ENCODE measurements at places on chromosomes 12 and 14.

DNA sequence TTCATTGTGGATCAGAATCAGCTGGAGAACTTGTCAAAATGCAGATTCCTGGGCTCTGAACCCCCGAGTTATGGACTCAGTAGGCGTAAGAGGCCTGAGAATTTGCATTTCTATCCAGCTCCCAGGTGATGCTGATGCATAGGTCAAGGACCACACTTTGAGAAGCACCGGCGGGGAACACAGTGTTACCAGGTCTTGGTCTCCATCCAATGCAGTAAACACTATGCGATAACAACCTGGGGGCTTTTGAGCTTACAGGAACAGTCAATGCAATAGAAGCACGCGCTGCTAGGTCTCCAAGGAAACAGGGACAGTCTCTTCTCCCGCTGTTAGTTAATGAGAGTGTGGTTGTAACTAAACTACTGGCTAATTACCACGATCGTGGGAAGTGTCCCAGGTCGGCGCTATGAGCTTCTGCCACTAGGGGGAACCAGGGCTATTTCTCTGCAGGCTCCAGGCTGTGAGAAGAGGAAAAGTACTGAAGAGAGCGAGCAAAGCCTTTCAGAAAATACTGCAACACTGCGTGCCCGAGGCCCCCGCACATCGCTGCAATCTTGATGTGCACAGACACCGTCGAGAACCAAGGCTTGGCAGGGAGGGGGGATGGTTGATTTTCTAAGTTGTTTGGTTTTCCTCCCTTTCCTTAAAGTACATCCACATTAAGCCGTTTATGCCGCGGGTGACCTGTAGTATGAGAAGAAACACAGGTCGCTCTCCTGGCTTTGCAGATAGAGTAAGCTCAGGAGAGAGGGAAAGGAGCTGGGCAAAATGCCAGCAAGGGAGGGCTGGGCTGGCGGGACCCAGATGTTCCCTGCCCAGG lies 52.0 kb upstream of the KCNA1 start:
- peak; percentile 39 for DNase-seq
- peaks cover 3% of the 10 kb centered on the region for H3K4me1 ChIP-seq

DNA sequence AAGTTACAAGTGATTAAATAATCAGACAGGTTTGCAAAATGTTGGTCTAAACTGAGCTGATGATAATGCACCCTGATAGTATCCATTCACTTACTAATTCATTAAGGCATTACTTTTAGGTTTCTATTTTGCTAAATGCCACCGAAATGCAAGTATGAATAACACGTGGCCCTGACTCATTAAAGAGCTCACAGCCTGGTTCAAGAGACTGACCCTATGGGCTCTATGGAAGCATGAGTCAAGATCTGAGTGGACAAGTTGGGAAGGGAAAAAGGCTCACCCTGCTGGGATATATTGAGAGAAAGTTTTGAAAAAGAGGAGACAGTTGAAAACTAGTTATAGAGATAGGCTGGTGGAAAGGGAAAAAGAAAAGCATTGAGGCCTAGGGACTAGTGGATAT lies 14.8 kb upstream of the LRRC9 start:
- H3K4me3 ChIP-seq = no peak overlapping the region
- no peak overlapping the region for H3K27ac ChIP-seq
- no peaks in the 10 kb centered on the region for H3K4me1 ChIP-seq
- no peaks in the 10 kb centered on the region for H3K36me3 ChIP-seq

DNA sequence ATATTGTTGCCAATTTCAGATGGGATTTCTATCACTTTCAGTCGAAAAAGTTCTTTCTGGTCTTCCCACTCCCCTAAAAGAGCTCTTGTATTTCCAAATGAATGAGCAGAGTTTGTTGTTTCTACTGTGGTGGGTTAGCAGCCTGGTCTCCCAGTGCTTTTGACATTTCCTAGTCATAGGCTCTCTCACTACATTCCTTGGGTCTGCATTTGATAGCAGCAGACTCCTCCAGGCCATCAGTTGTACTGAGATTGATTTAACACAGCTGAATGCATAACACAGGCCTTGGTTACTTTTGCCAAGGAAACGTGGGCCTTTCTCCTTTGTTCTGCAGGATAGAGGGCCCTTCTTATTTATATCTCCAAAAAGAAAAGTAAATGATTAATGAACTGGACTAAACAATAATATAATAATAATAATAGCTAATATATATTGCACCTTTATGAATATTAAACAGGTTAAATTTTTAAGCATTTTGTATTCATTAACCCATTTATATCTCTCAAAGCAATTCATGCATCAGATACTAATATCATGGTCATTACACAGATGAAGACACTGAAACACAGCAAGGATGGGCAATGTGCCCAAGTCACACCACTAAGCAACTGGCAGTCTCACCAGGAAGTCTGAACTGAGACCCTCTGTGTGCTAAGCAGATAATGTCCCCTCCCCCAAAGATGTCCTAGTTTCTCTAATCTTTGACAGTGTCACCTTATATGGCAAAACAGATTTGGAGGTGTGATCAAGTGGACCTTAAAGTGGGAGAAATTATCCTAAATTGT lies 1579.2 kb downstream of the AACS start:
- no peaks in the 10 kb centered on the region for H3K27me3 ChIP-seq
- H3K27ac ChIP-seq = no peak overlapping the region
- H3K4me1 ChIP-seq = no peaks in the 10 kb centered on the region
- no peak for DNase-seq

GRCh38 chr12:1273051-1273450 lies 282.0 kb downstream of the ERC1 start:
- no peak overlapping the region for H3K4me3 ChIP-seq
- H3K4me1 ChIP-seq = no peaks in the 10 kb centered on the region
- H3K27ac ChIP-seq = no peak overlapping the region
- H3K27me3 ChIP-seq = no peaks in the 10 kb centered on the region
- no peak for DNase-seq

GRCh38 chr12:18970603-18971002 lies 158.9 kb upstream of the PLEKHA5 start:
- no peak overlapping the region for H3K4me3 ChIP-seq
- H3K27ac ChIP-seq = no peak overlapping the region
- no peaks in the 10 kb centered on the region for H3K4me1 ChIP-seq
- no peaks in the 10 kb centered on the region for H3K36me3 ChIP-seq
- H3K27me3 ChIP-seq = no peaks in the 10 kb centered on the region
- no peak for DNase-seq

GRCh38 chr12:107663277-107663676 lies 22.3 kb upstream of the PWP1 start:
- no peak overlapping the region for H3K4me3 ChIP-seq
- no peak overlapping the region for H3K27ac ChIP-seq

- H3K27me3 ChIP-seq = no peaks in the 10 kb centered on the region
- no peak for DNase-seq
- H3K4me1 ChIP-seq = no peaks in the 10 kb centered on the region
- H3K4me3 ChIP-seq = no peak overlapping the region
- H3K36me3 ChIP-seq = no peaks in the 10 kb centered on the region
- no peak overlapping the region for H3K27ac ChIP-seq
Measured at GRCh38 chr14:46582826-46583225, 68.8 kb downstream of the RPL10L start.

DNA sequence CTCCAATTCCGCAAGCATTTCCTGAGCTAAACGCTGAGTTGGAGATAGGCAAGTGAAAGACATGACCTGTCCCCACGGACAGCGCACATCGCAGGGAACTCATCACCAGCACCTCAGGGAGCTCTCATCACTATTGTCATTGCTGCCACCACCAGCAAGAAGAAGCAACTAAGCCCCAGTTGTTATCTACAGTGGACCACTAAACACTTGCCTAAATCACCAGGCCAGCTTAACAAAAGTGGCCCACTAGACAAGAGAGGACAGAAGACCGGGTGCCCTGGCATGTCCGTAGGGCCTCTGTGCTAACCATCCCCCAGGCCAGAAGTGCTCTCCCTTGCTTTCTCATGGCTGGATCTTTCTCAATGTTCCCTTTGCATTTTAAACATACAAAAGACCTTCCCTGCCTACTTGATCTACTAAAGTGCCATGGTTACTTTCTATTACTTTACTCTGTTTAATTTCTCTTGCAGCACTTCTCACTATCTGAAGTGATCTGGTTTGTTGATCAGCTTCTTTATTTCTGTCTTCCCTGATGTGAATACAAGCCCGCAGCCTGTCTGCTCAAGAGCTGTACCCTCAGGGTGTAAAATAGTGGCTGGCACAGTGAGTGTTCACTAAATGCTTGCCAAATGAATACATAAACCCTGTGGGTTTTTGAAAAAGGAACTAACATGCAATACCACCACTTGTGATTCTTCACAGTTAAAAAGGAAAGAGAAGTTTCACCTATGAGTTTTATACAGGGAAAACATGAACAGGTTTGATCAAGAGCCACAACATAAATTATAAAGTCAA lies 60.9 kb upstream of the RFLNA start:
- no peak for DNase-seq
- no peaks in the 10 kb centered on the region for H3K36me3 ChIP-seq
- no peak overlapping the region for H3K27ac ChIP-seq
- H3K4me1 ChIP-seq = peaks cover 5% of the 10 kb centered on the region

DNA sequence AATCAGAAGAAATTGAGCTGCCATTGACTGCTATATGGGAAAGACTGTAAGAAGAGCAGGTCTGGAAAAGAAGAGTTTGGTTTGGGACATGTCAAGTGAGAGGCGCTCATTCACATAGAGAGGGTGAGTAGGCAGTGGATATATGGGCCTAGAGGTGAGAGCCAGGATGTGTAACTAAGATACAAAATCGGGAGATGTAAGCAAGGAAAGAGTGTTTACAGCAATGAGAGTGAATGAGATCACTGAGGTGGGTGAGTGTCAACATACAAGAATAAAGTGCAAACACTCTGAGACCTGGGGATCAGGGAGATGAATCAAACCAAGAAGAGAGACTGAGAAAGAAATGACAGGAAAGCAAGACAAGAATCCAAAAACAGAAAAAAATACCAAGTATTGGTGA lies 58.0 kb upstream of the RTRAF start:
- H3K4me3 ChIP-seq = no peak overlapping the region
- no peaks in the 10 kb centered on the region for H3K27me3 ChIP-seq
- no peaks in the 10 kb centered on the region for H3K4me1 ChIP-seq
- no peaks in the 10 kb centered on the region for H3K36me3 ChIP-seq

GRCh38 chr12:79932357-79932756 lies 2.5 kb downstream of the PPP1R12A start:
- peaks cover 3% of the 10 kb centered on the region for H3K4me1 ChIP-seq
- no peaks in the 10 kb centered on the region for H3K27me3 ChIP-seq
- H3K27ac ChIP-seq = no peak overlapping the region
- no peak overlapping the region for H3K4me3 ChIP-seq

DNA sequence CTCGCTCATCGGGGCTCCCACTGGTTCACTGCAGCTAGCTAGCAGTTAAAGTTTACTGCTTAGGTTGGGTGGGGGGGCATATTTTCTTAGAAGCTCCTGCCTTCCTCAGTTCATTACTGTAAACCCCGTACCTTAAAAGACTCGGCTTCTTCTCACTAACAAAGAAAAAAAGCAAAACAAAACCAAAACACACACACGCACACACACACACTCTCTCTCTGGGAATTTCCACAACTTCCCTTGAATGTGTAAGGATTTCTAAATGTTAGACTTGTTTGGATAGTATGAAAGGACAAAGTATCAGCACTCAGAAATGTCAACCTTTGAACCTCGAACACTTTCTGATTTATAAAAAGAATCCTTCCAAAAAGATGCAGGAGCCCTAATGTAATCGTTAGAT lies 927 bp downstream of the PTHLH start:
- no peaks in the 10 kb centered on the region for H3K36me3 ChIP-seq
- no peak overlapping the region for H3K27ac ChIP-seq
- no peak for DNase-seq
- no peak overlapping the region for H3K4me3 ChIP-seq

- H3K27ac ChIP-seq = no peak overlapping the region
- H3K4me1 ChIP-seq = peaks cover 21% of the 10 kb centered on the region
- H3K36me3 ChIP-seq = no peaks in the 10 kb centered on the region
- DNase-seq = no peak
- no peaks in the 10 kb centered on the region for H3K27me3 ChIP-seq
Measured at GRCh38 chr14:103356024-103356682, 22.1 kb downstream of the EIF5 start.

- H3K4me1 ChIP-seq = peaks cover 4% of the 10 kb centered on the region
- no peak overlapping the region for H3K4me3 ChIP-seq
- no peak overlapping the region for H3K27ac ChIP-seq
- no peaks in the 10 kb centered on the region for H3K27me3 ChIP-seq
Measured at GRCh38 chr12:2646341-2646740, 148.4 kb upstream of the FKBP4 start.

- no peak overlapping the region for H3K4me3 ChIP-seq
- H3K4me1 ChIP-seq = 0 out of 2 replicates have a peak, but pooled peaks cover 2% of the 10 kb centered on the region
- no peak overlapping the region for H3K27ac ChIP-seq
- H3K27me3 ChIP-seq = no peaks in the 10 kb centered on the region
- no peaks in the 10 kb centered on the region for H3K36me3 ChIP-seq
Measured at GRCh38 chr14:99768381-99768780, 24.8 kb upstream of the EML1 start.

DNA sequence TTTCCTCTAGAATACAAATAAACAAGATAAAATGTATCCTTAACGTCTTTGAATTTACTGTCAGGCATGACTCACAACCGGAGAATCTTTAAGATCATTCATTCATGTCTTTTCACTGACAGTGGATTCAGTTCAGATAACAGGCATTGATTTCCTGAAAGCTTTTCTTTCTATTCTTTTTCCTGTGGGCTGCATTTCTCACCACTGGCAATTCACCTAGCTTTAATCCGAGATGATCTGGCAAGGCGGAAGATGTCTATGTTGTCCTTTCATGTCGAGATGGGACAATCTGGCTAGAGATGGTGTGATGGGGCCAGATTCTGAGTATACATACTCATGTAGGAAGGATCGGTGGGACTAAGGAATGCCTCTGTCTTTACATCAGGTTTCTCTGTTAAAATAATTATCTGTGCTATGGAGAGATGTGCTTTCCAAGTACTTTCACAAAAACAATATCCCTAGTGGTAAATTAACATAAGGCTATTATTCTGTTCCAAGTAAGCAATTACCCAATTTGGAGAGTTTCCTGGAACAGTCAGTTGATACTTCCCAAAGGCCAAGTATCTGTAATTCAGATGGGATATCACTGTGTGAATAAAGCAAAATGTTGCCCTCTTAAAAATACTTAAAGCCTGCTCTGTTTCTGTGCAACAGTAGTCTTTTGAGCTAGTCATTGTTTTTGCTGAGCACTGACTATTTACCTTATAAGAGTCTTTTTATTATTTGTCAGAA lies 17.8 kb downstream of the ACSS3 start:
- no peak overlapping the region for H3K4me3 ChIP-seq
- DNase-seq = no peak
- H3K27ac ChIP-seq = no peak overlapping the region
- 0 out of 2 replicates have a peak, but pooled peaks cover 6% of the 10 kb centered on the region for H3K27me3 ChIP-seq

GRCh38 chr12:127555071-127555470 lies 711.9 kb upstream of the TMEM132C start:
- H3K4me1 ChIP-seq = no peaks in the 10 kb centered on the region
- no peaks in the 10 kb centered on the region for H3K36me3 ChIP-seq
- H3K27ac ChIP-seq = no peak overlapping the region

Data from HCT116 (cell line).